SK-N-MC (cell line): ENCODE measurements at places on chromosomes 1 and 21.
A peak's percentile ranks its signal among the peaks of the same experiment; 100 is the strongest.

DNA sequence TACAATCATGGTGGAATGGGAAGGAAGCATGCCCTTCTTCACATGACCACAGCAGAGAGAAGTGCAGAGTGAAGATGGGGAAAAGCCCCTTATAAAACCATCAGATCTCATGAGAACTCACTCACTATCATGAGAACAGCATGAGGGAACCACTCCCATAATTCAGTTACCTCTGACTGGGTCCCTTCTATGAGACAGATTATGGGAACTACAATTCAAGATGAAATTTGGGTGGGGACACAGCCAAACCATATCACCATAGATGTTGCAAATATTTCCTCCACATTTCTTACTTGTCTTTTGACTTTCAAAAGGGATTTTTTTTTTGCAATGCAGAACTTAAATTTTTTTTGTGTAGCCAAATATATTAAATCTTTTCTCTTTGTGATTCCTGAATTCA, 14.8 kb downstream of the SH3BGR start:
- no peak for DNase-seq

DNA sequence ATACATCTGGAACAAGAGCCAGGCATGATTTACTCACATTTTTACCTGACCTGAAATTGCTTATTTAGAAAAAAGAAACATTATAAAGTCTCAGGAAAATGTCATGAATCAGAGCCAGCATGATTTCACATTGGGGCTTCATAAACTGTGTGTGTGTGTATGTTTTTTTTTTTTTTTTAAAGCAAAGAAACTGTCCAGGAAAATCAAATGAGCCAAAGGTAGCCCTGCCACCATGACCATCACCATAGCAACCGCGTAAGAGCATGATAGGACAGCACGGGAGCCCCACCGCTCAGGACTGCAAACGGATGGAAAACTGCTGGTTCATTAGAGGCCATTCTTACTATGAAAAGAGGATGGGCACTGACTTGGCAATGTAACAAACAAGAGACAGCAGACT, 139.2 kb downstream of the NTMT2 start:
- no peak for DNase-seq

GRCh38 chr1:240090014-240090413, 1.7 kb upstream of the FMN2 start:
- DNase-seq = no peak

DNA sequence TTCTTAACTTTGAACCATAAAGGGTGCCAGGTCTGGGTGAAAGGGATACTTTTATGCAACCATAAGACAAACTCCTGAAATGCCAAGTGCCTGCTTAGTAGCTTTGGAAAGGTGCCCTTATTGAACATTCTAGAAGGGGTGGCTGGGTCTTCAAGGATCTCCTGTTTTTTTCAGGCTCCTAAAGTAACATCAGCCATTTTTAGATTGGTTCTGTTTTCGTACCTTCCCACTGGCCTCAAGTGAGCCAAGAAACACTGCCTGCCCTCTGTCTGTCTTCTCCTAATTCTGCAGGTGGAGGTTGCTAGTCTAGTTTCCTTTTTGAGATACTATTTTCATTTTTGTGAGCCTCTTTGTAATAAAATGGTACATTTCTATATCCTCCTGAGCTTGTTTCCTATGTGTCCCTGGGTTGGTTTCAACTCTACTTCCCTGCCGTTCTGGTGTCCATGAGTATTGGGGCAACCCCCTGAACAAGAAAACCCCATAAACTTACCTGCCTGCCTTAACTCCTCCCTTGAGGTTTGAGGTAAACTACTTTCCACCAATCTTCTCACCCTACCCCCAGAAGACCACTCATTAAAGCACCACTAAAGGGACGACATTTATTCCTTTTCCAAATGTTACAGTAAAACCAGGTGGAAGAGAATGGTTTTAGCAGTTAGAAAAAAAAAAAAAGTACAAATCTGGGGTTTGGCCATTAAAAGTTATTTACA, 2.6 kb downstream of the MARCKSL1 start:
- no peak for DNase-seq

DNA sequence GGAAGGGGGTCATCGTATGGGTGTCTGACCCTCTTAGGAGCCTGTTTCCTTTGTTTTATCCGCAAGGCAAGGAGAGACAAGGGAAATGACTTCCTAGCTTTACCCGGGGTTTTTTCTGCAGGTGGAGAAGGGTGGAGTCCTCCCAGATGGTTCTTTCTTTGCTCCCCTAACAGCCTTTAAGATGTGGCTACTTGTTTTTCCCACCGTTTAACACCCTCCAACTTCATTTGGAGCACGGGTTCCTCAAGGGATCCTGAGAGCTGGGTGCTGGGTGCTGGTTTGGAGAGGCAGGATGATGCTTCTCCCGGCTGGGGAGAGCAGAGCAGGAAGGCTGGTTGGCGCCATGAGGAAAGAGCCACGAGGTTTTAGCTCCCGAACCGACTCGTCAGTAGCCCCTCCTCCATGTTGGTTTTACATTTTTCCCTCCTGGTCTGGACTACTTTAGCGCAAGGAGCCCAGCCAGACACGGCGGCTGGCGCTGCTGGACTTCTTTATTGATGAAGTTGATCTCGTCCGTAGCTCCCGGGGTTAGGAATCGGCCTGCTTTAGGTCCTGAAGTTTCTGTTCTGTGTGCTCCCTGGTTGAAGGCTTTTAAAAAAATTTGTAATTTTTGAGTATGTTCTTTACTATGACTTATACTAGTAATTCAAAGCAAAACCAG, 1.4 kb downstream of the UCK2 start:
- peak; percentile 32 for DNase-seq

GRCh38 chr1:230937371-230937770, 41.3 kb downstream of the TTC13 start:
- DNase-seq = no peak

DNA sequence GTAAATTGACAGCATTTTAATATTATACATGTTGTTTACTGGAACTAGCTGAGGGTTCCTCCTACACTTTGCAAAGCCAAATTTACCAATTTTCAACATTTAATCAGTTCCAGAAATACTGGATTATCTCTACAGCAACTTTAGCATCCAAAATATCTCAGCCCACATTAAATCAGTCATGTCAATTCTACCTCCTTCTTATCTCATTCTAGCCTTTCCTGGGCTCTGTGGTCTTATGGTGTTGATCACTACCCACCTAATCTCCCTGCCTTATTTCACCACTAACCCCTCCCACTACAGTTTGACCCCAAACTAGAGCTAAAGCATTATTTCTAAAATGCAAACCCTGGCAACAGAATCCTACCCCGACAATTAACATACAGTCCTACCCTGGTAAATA, 3.3 kb downstream of the OMA1 start:
- no peak for DNase-seq

GRCh38 chr1:203364094-203364801, 13.3 kb upstream of the FMOD start:
- DNase-seq = no peak

DNA sequence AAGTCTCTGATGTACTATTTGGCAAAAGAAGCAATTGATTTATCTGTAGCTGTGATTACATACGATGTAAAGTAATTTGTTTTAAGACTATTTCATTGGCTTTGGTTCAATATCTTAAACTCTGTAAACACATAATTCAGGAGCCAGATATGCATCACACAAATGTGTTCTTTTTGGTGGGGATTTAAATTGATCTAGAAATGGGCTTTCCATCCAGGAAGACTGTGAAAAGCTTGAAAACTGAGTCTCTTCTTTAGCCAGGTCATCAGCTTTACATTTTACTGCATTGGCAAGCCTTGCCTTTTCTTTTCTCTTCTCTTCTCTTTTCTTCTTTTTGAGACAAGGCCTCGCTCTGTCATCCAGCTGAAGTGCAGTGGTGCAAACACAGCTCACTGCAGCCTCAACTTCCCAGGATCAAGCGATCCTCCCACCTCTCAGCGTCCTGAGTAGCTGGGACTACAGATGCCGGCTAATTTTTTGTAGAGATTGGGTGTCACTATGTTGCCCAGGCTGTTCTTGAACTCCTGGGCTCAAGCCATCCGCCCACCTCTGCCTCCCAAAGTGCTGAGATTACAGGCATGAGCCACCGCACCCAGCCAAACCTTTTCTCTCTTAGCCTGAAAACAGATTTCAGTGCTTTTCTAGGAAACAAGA, 1.4 kb downstream of the RCAN3 start:
- no peak for DNase-seq

DNA sequence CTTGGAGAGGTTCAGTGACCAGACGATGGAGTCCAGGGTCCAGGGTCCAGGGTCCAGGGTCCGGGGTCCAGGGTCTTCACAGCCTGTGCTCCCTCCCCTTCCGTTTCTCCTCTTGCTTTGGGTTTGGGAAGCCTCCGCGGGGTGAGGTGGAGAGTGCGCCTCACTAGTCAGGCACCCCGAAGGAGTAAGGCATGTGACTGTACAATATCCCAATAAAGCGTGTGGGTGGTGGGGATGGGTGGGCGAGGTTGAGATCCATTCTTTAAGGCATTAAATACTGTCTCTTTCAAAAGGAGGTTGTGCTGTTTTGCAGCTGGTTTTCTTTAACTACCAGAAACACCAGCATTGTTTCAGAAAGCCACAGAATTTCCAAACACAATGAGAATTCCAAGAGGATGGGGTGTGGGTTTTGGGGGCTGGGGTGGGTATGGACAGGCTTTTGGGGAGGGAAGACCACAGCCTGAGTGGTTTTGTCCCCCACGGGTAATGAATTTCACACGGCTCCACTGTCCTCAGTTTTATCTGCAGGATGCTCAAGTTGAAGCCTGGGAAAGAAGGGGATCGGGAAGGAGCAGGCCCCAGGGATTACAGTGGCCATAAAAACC, 65.7 kb downstream of the KIF26B start:
- DNase-seq = no peak

- no peak for DNase-seq
Observed at GRCh38 chr1:171472183-171472647, 13.1 kb upstream of the PRRC2C start.

DNA sequence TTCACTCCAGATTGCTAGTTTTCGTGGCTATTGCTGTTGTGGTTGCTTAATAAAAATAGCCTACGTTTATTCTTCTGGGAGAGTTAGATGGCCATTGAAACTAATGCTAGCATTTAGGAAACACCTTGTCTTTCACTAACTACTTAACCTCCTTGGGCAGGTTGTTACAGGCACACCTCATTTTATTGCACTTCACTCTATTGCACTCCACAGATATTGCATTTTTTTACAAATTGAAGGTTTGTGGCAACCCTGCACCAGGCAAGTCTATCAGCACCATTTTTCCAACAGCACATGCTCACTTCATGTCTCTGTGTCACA, 11.3 kb upstream of the MARK1 start:
- no peak for DNase-seq

DNA sequence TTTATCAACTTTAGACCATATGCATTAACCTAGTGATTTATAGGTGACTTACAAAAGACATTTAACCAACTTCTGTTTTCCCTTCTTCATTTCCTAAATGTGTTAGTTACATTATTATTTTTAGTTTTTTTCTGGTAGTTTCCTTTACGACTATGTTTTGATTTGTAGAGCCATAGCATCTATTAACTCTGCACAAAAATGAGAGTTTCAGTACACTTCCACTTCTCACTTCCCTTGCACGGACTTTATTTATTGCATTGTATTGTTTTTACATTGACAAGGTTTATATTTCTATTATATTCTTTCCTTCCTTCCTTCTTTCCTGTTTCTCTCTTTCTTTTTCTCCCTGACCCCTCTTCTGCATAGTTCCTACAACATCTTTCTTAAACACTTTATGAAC, 14.7 kb downstream of the PKN2 start:
- no peak for DNase-seq

DNA sequence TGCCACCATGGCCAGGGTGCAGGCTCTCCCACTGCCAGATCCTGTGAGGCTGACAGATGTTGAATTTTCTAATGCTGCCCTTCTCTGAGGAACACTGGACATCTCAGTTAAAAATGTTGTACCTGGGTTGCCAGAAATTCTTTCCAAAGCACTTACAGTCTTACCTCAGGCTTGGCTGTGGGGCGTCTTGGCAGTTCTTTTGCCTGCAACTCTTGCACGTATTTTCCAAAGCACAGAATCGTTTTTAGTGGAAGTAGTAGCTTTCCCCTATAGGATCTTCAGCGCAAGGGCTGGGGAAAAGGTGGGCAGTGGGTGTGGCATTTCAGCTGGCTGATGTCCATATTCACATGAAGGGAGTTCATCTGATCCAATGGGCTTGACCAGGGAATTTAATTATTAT, 53.9 kb downstream of the EDN2 start:
- no peak for DNase-seq

GRCh38 chr1:9366298-9366697, 73.6 kb downstream of the SPSB1 start:
- no peak for DNase-seq

GRCh38 chr1:218479436-218480115, 134.4 kb downstream of the TGFB2 start:
- DNase-seq = no peak

DNA sequence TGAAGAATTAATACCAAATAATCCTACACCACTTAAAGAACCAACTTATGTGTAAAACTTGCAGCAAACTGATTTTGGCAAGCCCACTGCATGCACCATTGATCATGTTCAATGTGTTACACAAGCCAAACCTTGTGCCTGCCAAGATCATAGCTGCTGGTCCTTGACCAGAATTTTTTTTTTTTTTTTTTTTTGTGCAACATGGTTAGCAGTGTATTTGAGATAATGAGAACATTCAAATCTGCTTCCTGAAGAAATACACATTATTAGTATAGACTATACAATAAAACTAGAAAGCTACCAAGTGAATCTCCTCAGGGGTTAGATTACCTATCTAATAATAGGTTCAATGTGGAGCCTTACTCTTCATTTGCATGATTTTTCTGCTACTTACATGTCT, 421.0 kb downstream of the MRPL39 start:
- DNase-seq = no peak

DNA sequence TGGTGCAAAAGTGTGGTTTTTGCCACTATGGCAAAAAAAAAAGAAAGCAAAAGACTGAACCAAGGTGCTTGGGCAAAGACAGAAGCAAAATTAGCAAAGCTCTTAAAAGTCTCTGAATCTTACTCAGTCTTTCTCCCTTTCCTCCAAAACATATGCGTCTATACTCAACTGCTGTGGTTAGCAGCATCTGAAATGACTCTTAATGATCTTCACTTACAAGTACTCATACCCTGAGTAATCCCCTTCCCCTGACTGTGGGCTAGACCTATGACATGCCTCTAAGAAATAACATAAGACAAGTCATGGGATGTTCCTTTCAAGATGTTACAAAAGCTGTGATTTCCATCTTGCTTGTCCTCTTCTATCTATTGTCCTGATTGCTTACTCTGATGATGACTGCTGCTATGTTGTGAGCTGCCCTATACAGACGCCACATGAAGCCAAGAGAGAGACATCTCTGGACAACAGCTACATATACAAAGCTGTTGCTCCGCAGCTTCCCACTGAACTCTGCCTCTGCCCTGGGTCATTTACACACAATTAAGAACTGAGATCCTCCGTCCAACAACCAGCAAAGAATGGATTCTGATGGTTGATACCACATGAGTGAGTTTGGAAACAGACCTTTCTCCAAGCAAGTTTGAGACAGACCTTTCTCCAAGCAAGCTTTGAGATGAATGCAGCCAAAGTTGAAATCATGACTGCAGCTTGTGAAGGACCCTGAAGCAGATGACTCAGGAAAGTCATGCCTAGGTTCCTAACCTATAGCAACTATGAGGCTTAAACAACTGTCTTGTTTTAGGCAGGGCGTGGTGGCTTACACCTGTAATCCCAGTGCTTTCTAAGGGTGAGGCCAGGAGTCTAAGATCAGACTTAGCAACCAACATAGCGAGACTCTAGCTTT, 55.2 kb downstream of the PUM1 start:
- no peak for DNase-seq
